ENCODE measurements at places on chromosomes 7 and 10.

- DNase-seq = no peak
These were observed 134.3 kb downstream of the TAX1BP1 start for GRCh38 chr7:27873981-27874957.

DNA sequence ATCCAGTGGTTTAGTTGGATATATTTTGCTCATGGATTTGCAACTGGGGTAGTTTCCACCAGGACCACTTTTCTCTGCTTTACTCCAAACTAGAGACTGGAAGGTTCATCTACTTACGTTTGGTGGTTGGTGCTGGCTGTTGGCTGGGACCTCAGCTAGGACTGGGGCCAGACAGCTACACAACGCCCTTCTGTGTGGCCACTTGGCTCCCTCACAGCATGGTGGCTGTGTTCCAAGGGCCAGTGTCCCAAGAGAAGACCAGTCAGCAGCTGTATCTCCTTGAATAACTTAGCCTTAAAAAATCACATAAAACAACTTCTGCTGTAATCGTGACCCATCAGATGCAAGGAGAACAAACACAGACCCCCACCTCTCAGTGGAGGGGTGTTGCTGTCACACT, 4.2 kb upstream of the KCNH2 start:
- DNase-seq = no peak

DNA sequence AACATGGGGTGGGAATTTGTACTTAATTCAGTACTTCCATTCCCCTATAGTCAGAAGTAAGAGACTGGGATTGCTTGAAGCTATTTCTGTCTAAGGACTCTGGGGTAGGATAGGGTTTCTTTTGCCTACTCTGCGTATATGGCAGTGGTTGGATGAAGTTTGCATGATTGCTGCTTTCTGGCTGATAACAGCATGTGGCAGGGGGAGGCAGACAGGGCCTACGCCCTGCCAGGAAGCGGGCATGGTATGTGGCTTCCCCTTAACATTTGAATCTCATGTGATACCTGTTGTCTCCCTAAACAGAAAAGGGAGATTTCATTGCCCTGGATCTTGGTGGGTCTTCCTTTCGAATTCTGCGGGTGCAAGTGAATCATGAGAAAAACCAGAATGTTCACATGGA, 57.1 kb downstream of the TACR2 start:
- peak; percentile 35 for DNase-seq

DNA sequence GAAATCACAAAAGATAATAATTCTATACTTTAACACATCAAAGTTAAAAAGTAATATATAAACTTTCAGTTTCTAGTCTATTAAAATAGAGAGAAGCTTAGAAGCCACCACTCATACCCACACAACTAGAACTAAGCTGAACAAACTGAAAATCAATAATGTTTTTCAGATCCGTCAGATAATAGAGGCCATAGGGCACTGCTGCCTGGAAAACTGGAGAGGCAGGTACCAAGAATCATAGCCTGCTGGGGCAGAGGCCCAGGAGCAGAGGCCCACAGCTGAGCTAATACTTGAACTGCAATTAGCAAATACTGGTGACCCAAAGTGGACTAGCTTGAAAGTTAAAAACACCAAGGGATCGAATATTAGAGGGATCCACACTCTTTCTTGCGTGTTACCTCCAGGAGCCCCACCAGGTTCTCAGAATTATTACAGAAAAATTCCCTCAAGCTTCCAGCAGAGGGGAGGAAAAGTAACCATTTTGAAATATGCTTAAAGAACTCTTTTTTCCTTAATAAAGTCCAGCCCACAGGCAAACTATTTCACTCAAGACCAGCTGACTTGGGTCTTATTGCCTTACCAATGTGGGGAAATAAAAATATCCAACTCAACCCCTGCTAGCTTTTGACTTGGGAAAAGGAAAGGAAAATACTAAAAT, 774.1 kb upstream of the IGFBP3 start:
- no peak for DNase-seq

GRCh38 chr7:113799896-113800295, 118.9 kb downstream of the PPP1R3A start:
- no peak for DNase-seq

GRCh38 chr7:8175929-8176369, 86.0 kb downstream of the ICA1 start:
- no peak for DNase-seq

DNA sequence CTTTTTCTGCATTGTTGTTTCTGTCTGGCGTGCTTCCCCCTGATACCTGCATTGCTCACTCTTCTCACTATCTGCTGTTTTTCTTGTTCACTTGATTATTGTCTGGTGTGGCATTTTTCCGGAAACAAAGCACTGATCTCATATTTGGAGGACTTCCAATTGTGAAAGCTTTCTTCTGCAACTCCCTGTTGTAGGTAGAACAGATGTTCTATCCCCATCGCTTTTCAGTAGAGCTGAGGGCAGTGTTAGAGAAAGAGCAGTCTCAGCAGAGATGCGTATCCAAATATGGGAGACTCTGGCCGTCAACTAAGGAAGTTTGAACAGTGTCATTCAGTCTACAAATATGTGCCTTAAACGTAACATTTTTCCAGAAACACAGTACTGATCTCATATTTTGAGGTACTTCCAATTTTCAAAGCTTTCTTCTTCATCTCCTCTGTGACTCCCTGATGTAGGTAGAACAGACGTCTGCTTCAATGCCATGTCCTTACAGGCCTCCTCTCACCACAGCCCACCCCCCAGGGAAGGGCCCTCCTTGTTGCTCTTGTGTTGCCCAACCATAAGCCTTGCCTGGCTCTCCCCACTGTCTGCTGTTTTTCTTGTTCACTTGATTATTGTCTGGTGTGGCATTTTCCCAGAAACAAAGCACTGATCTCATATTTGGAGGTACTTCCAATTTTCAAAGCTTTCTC, 27.1 kb upstream of the GJD4 start:
- DNase-seq = no peak

GRCh38 chr10:101389986-101390531, 36.1 kb downstream of the BTRC start:
- no peak for DNase-seq
